ENCODE measurements at places on chromosomes 1 and 21.

GRCh38 chr21:46150491-46151121 lies 4.8 kb downstream of the FTCD start:
- no peak for DNase-seq

DNA sequence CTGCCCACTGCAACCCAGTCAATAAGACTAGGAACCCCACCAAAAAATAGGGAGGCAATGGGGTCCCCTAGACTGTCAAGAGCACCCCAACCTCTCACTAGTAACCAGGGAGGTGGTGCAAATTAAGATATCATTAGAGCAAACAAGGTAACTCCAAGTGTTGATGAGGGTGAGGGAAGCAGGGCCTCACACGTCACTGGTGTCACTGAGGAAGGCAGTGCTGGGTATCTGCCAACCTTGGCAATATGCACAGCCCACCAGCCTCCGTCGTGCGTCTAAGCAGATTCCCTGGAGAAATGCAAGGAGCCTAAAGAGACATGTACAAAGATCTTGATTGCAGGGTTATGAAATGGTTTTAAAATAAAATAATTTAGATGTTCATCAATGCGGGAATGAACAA lies 3.8 kb downstream of the UBASH3A start:
- no peak for DNase-seq

DNA sequence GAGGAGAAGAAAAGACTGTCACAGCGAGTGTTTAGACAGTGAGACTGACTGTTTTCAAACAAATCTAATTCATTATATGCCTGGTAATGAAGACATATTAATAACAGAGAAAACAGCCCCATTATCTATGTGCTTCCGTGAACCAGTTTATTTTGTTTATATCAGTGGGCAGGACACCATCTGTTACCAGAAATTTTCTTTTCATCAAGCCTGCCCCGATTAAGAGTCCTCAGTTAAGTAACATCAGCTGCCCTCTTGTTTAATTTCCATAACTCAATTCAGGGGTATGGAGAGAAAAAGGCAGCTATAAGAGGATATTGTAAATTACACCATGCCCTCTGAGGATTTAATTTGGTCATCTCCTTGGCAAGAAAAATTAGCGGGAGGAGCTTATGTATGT lies 94.0 kb downstream of the TMEM200B start:
- DNase-seq: no peak

DNA sequence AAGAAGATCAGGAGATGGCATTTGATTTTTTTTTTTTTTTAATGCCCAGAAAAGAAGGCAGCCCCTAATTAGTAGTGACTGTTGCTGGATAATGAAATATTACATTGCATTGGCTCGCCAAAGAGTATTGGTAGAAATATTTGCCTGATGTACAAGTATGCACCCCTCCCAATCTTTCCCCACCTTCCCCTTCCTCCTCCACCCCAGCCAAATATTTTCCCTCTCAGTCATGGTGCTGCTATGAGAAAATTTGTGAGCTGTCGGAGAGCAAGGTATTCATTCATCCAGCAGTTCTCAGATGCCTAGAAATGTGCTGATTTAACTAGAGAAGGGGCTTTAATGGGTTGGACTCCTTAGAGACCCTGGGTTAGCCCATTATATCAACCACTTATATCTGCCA lies 50.5 kb upstream of the IKBKE start:
- DNase-seq: no peak

GRCh38 chr21:35417762-35418161 lies 368.7 kb upstream of the RUNX1 start:
- no peak for DNase-seq

GRCh38 chr1:58909914-58910681 lies 126.3 kb upstream of the JUN start:
- DNase-seq: no peak

DNA sequence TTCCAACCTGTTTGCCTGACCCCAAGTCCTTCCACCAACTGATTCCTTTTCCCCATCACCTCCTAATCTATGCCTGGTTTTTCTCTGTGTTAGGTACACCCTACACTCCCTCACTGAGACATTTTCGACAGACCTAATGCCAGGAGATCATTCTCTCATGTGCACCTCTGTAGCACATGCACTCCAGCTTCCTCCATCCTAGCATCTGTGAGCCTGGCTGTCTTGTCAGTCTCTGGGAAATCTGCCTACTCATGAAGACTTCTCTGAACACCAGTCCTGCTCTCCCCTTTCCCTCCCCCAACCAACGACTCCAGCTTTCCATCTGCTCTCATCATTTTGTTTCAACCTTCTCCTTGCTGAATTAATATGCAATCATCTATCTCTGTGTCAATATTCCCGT lies 987 bp downstream of the MED8 start:
- DNase-seq: no peak

Measured in activated CD4-positive, alpha-beta T cell treated with anti-CD3 and anti-CD28 coated beads, Interleukin-2, amount 50 U/mL, for 1 hour (primary cell).